Naive thymus-derived CD4-positive, alpha-beta T cell (primary cell): ENCODE measurements at places on chromosomes 13 and 19. TPM values are rescaled to one million over a fixed set of nuclear protein-coding genes. Genes with fewer than 3 reads are reported as not detected.

GRCh38 chr19:18251587-18252369 lies 22.5 kb downstream of the IQCN start:
- H3K27me3 ChIP-seq = no peaks in the 10 kb centered on the region
- H3K27ac ChIP-seq = no peak overlapping the region
- no peaks in the 10 kb centered on the region for H3K4me1 ChIP-seq
- H3K4me3 ChIP-seq = no peak overlapping the region

DNA sequence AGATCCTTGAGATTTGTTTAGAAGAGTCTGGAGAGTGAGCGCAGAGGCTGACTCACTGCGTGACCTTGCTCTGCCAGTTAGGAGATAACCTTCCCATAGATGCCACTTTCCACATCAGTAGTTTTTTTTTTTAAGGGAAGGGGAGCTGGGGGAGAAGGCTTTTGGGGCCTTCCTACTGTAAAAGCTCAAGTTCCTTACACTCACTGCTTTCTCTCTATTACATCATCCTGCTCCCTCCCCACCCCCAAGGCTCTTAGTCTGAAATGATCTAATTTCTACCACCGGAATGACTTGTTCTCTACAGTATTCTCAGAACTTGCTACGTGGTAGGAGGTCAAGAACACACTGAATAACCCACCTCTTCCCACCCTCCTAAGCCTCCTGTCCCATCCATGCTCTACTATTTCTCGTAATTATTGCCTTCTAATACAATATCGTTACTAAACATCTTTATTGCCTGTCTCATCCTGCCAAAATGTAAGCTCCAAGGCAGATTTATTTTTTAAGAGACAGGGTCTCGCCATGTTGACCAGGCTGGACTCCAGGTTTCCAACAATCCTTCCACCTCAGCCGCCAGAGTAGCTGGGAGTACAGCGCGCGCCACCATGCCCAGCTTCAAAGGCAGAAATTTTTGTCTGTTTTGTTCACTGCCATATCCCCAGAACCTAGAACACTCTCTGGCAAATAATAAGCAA lies 1.2 kb downstream of the LONP1 start:
- peak overlapping the region; percentile 86 for H3K4me3 ChIP-seq
- H3K27me3 ChIP-seq = no peaks in the 10 kb centered on the region
- H3K36me3 ChIP-seq = peaks cover 4% of the 10 kb centered on the region
- H3K4me1 ChIP-seq = peaks cover 12% of the 10 kb centered on the region
- DNase-seq = peak; percentile 51

- no peaks in the 10 kb centered on the region for H3K36me3 ChIP-seq
- no peak overlapping the region for H3K4me3 ChIP-seq
- no peaks in the 10 kb centered on the region for H3K27me3 ChIP-seq
- DNase-seq = no peak
Measured at GRCh38 chr19:485077-485476, 11.2 kb upstream of the MADCAM1 start.

GRCh38 chr13:85266771-85267170 lies 532.4 kb downstream of the SLITRK6 start:
- no peak for DNase-seq
- H3K4me3 ChIP-seq = no peak overlapping the region
- no peaks in the 10 kb centered on the region for H3K27me3 ChIP-seq
- H3K27ac ChIP-seq = no peak overlapping the region
- H3K36me3 ChIP-seq = no peaks in the 10 kb centered on the region

GRCh38 chr19:44308011-44308410 lies 3.2 kb upstream of the ZNF235 start:
- no peak for DNase-seq
- H3K27ac ChIP-seq = no peak overlapping the region
- no peaks in the 10 kb centered on the region for H3K36me3 ChIP-seq
- no peak overlapping the region for H3K4me3 ChIP-seq
- H3K4me1 ChIP-seq = peaks cover 12% of the 10 kb centered on the region

The ZNF534 gene
- not detected in 2 replicates for total RNA-seq

The RBM42 gene
- total RNA-seq = 51.3 TPM

The RNF17 gene
- not detected for total RNA-seq

The CATSPERD gene
- total RNA-seq = not detected

The IGFL3 gene
- total RNA-seq = not detected

DNA sequence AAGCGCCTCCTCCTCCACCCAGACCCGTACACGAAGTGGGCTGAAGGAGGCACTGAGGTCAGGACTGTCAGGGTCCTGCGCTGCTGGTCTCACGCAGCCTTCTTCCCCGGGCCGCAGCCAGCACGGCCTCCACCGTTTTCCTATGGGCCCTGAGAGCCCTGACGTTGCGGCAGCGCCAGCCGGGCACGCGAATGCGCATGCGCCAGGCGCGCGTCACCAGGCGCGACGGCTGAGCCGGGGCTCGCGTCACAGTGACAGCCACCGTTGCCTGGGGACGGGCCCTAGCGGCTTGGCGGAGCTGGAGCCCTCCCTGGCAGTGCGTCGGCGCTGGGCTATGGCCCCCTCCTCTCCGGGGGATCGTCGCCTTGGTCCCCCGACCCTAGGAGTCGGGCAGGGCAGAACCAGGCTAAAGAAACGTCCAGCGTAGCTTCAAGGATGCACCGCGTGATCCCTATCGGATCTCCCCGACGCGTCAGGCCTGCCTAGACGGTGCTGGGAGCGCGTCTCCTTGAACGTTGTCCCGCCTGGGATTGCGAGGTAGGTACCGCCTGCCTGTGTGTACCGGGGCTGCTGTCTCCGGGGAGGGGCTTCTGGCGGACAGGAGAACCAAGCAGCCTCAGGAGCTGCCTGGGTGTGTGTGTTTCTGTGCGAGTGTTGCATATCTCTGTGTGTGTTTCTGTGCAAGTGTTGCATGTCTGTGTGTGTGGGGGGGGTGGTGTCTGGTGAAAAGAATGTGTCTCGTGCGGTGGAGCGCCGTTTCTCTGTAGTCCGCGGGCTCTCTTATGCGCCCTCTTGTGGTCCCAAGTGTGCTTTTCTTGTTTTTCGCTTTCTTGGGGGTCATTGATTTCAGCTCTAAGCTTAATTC lies 43.2 kb downstream of the ZNF571 start:
- H3K27me3 ChIP-seq = no peaks in the 10 kb centered on the region
- no peaks in the 10 kb centered on the region for H3K4me1 ChIP-seq
- H3K4me3 ChIP-seq = peak overlapping the region; percentile 39
